Activated B cell treated with CpG ODN at 0.5 μM for 24 hours (primary cell): ENCODE measurements at places on chromosomes 5 and 9.

GRCh38 chr5:34663771-34664496, 7.8 kb downstream of the RAI14 start:
- no peak for DNase-seq

GRCh38 chr5:39453606-39454005, 28.8 kb upstream of the DAB2 start:
- DNase-seq: no peak

GRCh38 chr5:150281987-150282386, 7.6 kb downstream of the CAMK2A start:
- no peak for DNase-seq

GRCh38 chr5:7190712-7191250, 205.2 kb upstream of the ADCY2 start:
- no peak for DNase-seq

GRCh38 chr5:156008844-156009243, 318.1 kb upstream of the SGCD start:
- DNase-seq: no peak

GRCh38 chr9:123120953-123121352, 87.5 kb downstream of the GPR21 start:
- DNase-seq: no peak
